ENCODE measurements at places on chromosomes 1 and 21. TPM values are rescaled to one million over a fixed set of nuclear protein-coding genes. Genes with fewer than 3 reads are reported as not detected.

NR1I3 gene
- total RNA-seq = not detected

DENND2C gene
- total RNA-seq = 0.50 TPM

CHI3L1 gene
- not detected for total RNA-seq

MYOG gene
- total RNA-seq = not detected

MIXL1 gene
- not detected for total RNA-seq

CATSPER4 gene
- not detected for total RNA-seq

NMNAT2 gene
- 0.71 TPM for total RNA-seq

FCRL6 gene
- not detected for total RNA-seq

ZNF281 gene
- total RNA-seq = 48.9 TPM

PSMG1 gene
- 82.4 TPM for total RNA-seq

ARL8A gene
- 49.9 TPM for total RNA-seq

OR14I1 gene
- not detected for total RNA-seq

ESPN gene
- 1.0 TPM for total RNA-seq

Data from A549 treated with Mapracorat at 1 μM for 4 hours (cell line).